PC-3 (cell line): ENCODE measurements at places on chromosomes 16 and 17. TPM values are rescaled to one million over a fixed set of nuclear protein-coding genes. Genes with fewer than 3 reads are reported as not detected.
A peak's percentile ranks its signal among the peaks of the same experiment; 100 is the strongest.

KCNH6 gene
- total RNA-seq: not detected in 2 replicates

EXOC3L1 gene
- not detected in 2 replicates for total RNA-seq

TNS4 gene
- 127 and 128 TPM in 2 replicates for total RNA-seq

DNAH2 gene
- total RNA-seq: 0.62 and 0.92 TPM in 2 replicates

KRT10 gene
- 18.3 and 24.8 TPM in 2 replicates for total RNA-seq

COPRS gene
- total RNA-seq: 79.0 and 85.1 TPM in 2 replicates

- H3K4me3 ChIP-seq: no peak overlapping the region
- H3K27me3 ChIP-seq: no peaks in the 10 kb centered on the region
- DNase-seq: no peak
- H3K36me3 ChIP-seq: no peaks in the 10 kb centered on the region
- H3K27ac ChIP-seq: no peak overlapping the region
Measured at GRCh38 chr17:76166906-76167305, 25.9 kb upstream of the FOXJ1 start.

DNA sequence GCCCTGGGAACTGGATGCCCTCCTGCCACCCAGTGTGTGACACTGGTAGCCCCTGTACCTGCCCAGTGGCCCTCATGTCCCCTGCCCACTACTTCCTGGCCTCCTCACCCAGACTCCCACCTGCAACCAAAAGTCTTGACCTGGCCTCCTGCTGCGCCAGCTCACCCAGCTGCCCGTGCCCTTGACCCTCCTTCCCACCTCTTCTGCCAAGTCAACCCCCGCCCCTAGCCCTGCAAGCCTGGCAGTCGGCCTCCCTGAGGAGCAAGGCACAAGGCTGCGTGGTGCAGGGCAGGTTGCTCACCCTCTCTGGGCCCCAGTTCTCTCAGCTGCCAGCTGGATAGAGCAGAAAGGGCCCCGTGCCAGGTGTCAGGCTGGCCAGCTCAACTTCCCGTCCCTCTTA lies 12.3 kb upstream of the FAM83G start:
- no peaks in the 10 kb centered on the region for H3K4me1 ChIP-seq
- no peak for DNase-seq
- H3K27ac ChIP-seq: no peak overlapping the region
- no peaks in the 10 kb centered on the region for H3K27me3 ChIP-seq
- H3K36me3 ChIP-seq: no peaks in the 10 kb centered on the region

GRCh38 chr17:51611585-51611984 lies 351.2 kb downstream of the UTP18 start:
- H3K36me3 ChIP-seq: no peaks in the 10 kb centered on the region
- no peak overlapping the region for H3K4me3 ChIP-seq
- DNase-seq: no peak
- peaks cover 21% of the 10 kb centered on the region; the same call in 1 of the 2 replicates for H3K27me3 ChIP-seq
- H3K27ac ChIP-seq: no peak overlapping the region

DNA sequence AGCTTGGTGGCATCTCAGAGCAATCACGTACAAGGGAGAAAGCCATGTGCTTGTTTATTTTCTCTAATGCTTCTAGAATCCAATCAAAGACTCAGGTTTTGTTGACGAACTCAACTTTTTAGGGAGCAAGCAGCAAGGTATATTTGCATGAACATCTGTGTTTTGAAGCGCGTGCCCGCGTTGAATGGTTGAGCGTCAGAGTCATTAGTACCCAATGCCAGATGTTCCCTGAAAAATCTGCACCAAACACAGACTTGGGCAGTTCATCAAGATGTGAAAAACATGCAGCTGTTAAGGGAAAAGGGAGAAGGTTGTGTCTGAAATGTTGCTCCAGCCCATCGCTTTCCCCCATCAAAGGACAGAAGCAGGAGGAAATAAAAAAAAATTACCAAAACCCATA lies 170.4 kb downstream of the SNX29 start:
- no peak for DNase-seq
- H3K27me3 ChIP-seq: no peaks in the 10 kb centered on the region
- peaks cover 25% of the 10 kb centered on the region for H3K4me1 ChIP-seq
- H3K4me3 ChIP-seq: no peak overlapping the region

GRCh38 chr16:80355335-80355734 lies 185.5 kb upstream of the DYNLRB2 start:
- H3K27me3 ChIP-seq: 0 out of 2 replicates have a peak, but pooled peaks cover 9% of the 10 kb centered on the region
- no peaks in the 10 kb centered on the region for H3K36me3 ChIP-seq
- no peak overlapping the region for H3K27ac ChIP-seq

DNA sequence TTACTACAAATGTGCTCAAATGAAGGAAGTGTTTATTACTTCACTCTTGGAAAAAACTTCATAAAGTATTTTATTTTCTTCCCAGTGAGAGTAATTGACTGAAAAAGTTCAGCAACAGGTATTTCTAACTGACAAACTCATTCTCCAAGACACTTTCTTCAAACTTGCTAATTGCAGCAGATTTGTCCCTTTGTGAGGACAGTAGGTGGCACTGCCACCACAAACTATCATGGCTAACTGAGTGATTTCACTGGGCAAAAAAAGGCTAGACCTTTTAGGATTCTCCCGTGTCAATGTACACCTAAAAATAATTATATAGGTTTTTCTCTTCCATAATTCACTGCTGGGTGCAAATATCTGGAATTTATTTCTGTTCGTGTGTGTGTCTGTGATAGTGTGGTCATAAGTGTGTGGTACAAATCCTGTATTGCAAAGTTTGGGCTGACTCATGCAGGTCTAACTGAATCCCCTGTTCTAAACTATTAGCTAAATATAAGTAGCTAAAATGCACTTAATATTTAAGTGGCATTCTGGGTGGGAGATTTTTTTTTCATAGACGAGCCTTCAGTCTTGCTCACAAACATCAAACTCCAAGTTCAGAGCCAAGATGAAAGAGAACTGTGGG lies 3.9 kb downstream of the HS3ST3A1 start:
- peak; percentile 78 for DNase-seq
- H3K4me1 ChIP-seq: peaks cover 29% of the 10 kb centered on the region; the same call in 1 of the 2 replicates
- H3K27ac ChIP-seq: no peak overlapping the region
- peak overlapping the region; percentile 71 for H3K4me3 ChIP-seq
- no peaks in the 10 kb centered on the region for H3K36me3 ChIP-seq
- peaks cover 15% of the 10 kb centered on the region for H3K27me3 ChIP-seq

DNA sequence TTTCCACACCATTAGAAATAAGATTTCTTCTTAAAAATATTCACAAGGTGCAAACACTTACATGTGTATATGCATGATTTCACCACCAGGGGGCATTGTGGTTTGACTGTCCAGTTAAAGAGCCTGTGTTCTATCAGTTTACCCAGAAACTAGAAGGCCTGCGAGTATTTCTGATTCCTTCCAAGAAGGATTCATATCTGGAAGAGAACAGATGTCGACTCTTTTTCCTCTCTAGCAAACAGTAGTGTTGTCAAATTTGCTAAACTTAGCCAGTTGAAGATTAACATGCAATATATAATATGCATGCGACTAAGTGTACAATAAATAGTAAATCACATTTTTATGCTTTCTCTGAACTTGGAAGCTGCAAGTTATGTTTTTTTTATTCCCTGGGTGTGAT lies 404.1 kb downstream of the WWOX start:
- DNase-seq: peak; percentile 35
- no peaks in the 10 kb centered on the region for H3K27me3 ChIP-seq
- no peaks in the 10 kb centered on the region for H3K4me1 ChIP-seq
- no peak overlapping the region for H3K27ac ChIP-seq

DNA sequence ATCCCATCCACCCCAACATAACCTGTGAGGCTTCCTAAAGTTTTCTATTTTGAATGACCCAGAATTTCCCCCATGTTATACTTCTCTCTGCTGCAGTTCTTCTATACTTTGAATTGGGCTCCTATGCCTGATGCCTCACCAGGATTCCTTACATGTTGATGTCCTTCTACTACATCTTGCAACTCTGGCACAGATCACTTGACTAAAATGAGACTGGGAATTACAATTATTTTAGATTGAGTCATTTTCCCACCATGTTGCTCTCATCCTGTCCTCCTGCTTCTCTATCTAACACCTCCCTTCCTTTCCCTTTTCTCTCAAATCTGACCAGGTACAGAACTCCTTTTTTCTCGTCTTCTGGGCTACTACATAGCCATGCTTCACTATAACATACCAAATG lies 314.0 kb upstream of the KCNJ16 start:
- peaks cover 50% of the 10 kb centered on the region for H3K4me1 ChIP-seq
- H3K27me3 ChIP-seq: no peaks in the 10 kb centered on the region
- H3K4me3 ChIP-seq: no peak overlapping the region
- no peak for DNase-seq

- H3K36me3 ChIP-seq: no peaks in the 10 kb centered on the region
- H3K27me3 ChIP-seq: no peaks in the 10 kb centered on the region
- no peak overlapping the region for H3K27ac ChIP-seq
- peak; percentile 11 for DNase-seq
- H3K4me1 ChIP-seq: no peaks in the 10 kb centered on the region
Measured at GRCh38 chr17:28145348-28145747, 102.9 kb downstream of the NLK start.

GRCh38 chr17:17232303-17232621 lies 4.7 kb downstream of the FLCN start:
- no peaks in the 10 kb centered on the region for H3K27me3 ChIP-seq
- H3K4me1 ChIP-seq: peaks cover 11% of the 10 kb centered on the region
- H3K27ac ChIP-seq: no peak overlapping the region

GRCh38 chr17:3980381-3981014 lies 16.3 kb upstream of the ATP2A3 start:
- no peak overlapping the region for H3K4me3 ChIP-seq
- H3K4me1 ChIP-seq: no peaks in the 10 kb centered on the region
- H3K27me3 ChIP-seq: no peaks in the 10 kb centered on the region
- DNase-seq: no peak
- no peaks in the 10 kb centered on the region for H3K36me3 ChIP-seq

DNA sequence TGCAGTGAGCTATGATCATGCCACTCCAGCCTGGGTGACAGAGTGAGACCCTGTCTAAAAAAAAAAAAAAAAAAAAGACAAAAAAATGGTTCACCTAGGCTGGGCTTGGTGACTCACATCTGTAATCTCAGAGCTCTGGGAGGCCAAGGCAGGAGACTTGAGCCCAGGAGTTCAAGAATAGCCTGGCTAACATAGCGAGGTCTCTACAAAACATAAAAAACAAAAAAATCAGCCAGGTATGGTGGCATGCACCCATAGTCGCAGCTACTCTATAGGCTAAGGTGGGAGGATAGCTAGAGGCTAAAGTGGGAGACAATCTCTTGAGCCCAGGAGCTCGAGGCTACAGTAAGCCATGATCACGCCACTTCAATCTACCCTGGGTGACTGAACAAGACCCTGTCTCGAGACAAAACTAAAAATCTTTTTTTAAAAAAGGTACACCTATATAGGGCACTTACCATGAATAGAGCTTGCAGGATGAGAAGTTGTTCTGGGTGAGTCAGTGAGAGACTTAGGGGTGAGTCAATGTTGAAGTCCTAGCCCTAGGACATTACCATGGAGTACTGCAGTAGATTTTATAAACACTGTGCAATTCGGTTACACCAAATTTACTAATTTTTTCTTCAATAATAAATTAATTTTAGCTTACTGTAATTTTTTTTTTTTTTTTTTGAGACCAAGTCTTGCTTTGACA lies 19.0 kb downstream of the USP32 start:
- peak; percentile 88 for DNase-seq
- H3K4me1 ChIP-seq: peaks cover 23% of the 10 kb centered on the region
- peak overlapping the region; percentile 14; the same call in 1 of the 2 replicates for H3K4me3 ChIP-seq

DNA sequence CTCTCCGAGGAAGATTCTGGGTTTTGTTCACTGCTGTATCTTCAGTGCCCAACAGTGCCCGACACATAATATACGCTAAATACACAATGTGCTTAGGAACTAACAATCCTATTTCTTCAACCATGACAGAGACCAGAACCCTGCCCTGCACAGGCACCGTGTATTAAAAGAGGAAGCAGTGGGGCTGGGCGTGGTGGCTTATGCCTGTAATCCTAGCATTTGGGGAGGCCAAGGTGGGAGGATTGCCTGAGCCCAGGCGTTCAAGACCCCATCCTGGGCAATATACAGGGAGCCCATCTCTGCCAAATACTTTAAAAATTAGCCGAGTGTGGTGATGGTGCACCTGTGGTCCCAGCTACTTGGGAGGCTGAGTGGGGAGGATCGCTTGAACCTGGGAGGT lies 19.3 kb downstream of the ARL2BP start:
- DNase-seq: no peak
- no peaks in the 10 kb centered on the region for H3K36me3 ChIP-seq
- H3K4me1 ChIP-seq: peaks cover 16% of the 10 kb centered on the region

DNA sequence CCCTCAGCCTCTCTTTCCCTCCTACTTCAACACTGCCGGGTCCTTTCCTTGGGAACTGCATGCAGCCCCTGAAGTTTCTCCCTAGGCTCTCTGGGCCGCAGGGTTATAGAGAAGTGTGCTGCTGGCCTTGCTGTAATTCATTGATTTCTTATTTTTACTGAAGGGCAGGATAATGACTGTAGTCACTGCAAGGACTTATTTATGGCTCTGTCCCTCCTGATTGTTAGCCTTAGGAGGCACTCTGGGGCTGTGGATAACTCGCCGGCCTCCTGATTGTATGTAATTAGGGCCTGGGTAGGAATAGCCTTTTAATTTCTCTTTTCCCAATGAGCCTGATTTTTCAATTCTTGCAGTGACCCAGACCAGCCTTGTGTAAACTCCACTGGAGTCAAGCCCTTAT lies 138.3 kb upstream of the CDH13 start:
- H3K4me3 ChIP-seq: no peak overlapping the region
- H3K36me3 ChIP-seq: no peaks in the 10 kb centered on the region
- H3K27me3 ChIP-seq: 0 out of 2 replicates have a peak, but pooled peaks cover 13% of the 10 kb centered on the region
- no peaks in the 10 kb centered on the region for H3K4me1 ChIP-seq
- H3K27ac ChIP-seq: no peak overlapping the region
